NAMALWA (cell line): ENCODE measurements at places on chromosomes 2 and 18.

DNA sequence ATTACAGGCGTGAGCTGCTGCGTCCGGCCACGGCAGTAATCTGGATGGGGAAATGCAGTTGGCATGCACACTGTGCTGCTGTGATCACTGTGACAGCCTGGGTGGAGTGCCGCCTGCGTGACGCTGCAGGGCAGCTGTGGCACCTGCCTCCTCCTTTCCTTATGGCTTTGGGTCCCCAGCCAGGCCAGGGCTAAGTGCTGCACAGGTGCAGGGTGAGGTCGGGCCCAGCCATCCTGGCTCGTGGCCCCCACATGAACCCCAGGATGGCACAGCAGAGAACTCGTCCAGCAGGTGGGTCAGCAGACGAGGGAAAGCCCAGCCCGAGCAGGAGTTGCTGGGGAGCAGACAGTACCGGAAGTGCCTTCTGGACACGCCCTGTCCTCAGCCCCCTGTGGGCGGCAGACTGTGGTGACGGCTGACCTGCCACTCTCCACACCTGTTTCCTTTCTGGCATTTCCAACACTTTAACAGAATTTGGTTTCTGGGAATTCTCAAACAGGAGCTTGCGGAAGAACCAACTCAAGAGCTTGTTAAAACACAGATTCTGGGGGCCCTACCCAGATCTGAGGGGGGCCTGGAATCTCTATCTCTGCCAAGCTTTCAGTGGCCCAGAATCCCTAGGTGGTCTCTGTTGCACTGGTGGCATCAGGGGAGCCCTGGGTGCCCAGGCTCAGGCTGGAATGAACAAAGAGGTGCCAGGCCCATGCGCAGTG, 16.9 kb downstream of the HS1BP3 start:
- DNase-seq: no peak

GRCh38 chr2:8588831-8589191, 93.0 kb upstream of the ID2 start:
- no peak for DNase-seq

DNA sequence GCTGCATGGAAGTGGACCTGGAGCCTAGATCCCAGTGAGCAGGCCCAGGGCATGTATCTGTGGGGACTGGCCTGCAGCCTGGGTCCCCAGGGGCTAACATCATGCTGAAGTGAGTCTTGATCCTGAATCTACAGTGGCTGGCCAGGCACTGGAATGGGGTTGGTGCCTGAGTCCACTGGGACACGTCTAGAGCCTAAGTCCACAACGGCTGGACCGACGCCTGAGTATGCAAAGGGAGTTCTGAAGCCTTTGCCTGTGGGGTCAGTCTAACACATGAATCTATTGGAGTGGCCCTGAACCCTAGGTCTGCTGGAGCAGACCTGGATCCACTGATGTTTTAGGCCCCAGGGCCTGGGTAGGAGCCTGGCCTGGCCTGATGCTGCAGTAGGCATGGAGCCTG, 665.5 kb downstream of the DCDC2C start:
- no peak for DNase-seq

DNA sequence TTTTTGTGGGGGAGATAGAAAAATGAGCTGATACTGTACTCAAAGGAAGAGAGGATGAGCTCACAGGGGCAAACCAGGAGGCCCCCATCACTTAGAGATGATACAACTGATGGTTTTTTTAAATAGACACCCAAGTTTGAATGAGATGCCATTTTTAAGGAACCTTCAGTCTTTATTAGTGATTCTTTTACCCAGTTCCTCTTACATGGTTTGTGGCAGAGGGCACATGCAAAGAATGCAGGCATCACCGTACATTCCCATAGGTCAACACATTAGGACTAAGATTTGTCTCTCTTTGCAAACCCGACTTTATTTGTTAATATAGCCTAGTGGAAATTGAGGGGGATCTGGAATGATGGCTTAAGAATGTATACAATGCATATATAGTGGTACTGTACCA, 250.9 kb downstream of the ASXL3 start:
- no peak for DNase-seq

DNA sequence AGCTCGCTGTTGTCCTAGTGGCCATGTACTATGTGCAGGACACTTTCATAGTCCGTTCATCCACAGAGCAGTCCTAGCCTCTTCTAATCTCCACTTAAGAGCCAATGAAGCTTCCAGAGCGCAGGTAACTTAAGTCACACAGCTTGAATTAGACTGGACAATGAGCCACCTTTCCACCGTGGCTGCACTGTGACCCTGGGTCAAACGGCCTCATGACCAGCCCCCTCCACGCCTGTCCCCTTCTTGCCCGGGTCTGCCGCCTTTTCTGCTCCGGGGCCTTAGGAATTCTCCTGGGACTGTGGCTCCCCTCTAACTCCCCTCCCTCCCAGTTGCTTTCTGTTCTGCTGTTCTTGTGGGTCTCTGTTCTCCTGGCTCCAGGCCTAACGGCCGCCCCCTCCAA, 8.4 kb upstream of the PRKCE start:
- no peak for DNase-seq

GRCh38 chr18:36653141-36653869, 175.5 kb downstream of the TPGS2 start:
- no peak for DNase-seq

- no peak for DNase-seq
Measured at GRCh38 chr2:156345582-156345981, 13.1 kb upstream of the NR4A2 start.

DNA sequence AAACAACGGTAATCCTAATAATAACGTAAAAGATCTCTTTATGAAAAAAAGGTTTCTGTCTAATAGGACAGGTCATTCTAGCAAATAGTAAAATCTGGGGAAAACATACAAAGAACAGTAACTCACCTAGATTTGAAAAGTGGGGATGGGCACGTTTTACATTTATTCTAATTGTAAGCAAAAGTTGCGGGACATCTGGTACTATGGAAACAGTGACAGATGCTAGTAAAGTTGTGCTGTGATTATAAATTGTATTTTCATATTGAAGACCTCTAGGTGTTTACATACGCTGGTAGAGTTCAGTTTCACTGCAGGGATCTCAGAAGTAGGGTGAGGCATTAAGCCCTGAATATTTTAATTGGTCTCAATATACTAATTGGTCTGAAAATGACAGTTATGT, 422.5 kb downstream of the DPP10 start:
- DNase-seq: no peak

- DNase-seq: no peak
Measured at GRCh38 chr18:44061438-44061837, 619.2 kb upstream of the SETBP1 start.

DNA sequence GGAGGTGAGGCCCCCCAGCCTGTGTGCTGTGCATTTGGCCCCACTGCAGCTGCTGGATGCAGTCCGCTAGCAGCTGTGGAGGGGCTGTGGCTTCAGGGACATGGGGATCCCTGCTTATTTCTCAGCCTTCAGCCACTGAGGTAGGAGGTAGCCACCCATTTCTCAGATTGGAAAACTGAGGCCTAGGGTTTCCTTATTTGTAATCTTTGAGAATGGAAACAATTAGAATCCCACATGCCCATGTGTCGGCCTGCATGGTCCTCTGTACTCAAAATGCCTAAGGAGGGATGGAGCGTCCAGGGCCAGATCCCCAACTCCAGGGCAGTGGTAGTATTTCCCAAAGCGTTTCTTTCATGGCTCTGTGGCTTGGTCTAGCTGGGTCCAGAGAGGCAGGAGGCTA, 42.1 kb downstream of the TOGARAM2 start:
- DNase-seq: no peak

- DNase-seq: no peak
Measured at GRCh38 chr2:121902171-121902591, 146.7 kb downstream of the TSN start.

DNA sequence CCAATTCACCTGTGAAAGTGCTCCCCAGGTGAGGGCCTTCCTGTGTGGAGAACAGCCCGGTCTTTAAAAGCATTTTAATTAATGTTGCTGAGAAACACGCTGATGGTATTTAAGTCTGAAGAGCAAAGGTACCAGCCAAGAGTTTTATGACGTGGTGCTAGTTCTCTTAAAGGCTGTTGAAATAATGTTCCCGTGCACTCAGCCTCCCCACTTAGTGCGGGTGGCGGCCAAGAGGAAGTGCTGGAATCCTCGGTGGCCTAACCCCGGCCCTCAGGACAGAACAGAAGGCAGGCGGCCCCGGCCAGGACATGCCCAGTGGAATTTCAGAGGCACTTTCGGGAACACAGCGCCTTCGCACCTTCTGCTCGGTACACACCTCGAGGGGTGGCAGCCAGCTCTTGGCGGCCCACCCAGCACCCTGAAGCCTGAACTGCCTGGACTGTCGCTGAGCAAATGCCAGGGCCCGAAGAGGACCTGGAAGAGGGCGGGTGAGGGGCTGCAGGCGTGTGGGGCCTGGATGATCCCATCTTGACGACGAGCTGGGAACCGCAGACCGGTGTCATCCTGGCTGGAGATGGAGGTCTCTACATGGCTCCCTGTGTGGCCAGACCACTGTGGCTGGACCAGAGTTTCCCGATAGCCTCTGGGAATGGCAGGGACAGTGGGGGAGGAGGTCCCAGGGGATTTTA, 142.9 kb downstream of the ASB1 start:
- DNase-seq: no peak

DNA sequence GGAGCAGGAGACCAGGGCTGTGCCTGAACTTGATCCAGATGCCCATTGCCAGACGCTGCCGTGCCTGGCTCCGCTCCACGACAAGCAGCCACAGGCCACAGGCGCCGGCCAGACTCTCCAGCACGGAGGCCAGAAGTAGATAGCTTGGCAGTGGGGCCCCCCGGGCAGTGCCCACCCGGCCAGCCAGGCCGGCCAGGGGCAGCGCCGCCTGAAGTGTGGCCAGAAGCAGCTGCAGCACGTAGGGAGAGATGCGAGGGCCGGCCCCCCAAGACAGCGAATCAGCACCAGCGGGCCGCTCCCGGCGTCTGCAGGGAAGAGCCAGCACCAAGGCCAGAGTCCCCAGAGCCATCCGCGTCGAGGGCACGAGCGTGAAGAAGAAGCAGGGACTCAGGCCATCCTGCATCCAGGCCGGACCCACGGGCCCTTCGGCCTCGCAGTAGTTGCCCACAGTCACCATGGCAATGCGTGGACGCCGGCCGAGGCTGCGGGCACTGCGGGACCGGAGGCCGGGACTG, 484 bp downstream of the ABCB6 start:
- no peak for DNase-seq

GRCh38 chr2:68723181-68723580, 11.4 kb upstream of the ARHGAP25 start:
- no peak for DNase-seq

DNA sequence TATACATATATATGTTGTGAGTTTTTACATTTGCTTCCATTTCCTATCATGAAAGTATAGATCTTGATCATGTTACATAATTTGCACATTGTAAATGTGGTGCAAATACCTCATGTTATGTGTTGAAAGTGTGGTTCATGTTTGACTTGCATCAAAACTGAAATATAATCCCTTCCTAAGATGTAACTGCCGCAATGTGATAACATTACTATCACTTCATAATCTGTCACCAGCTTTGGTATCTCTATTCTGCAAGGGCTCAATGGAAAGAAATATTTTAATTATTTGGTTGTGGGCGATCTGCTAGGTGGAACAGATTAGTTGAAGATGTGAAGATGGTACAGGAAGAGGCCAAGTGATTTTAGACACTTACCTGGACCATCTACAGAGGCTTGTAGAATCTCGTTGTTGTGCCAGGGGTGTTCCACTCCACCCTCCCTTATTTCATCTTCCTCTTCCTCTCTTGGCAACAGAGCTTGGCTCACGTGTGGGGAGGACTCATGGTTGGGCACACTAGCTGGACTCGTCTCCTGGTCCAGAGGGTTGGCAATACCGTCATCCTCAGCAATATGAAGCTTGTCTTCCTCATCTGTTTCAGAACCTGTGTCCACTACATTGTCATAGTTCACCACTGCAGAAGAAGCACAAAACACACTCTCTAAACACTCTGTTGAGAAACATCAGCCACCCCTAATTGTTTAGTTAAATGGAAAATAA, 90.4 kb downstream of the ZEB2 start:
- DNase-seq: no peak

DNA sequence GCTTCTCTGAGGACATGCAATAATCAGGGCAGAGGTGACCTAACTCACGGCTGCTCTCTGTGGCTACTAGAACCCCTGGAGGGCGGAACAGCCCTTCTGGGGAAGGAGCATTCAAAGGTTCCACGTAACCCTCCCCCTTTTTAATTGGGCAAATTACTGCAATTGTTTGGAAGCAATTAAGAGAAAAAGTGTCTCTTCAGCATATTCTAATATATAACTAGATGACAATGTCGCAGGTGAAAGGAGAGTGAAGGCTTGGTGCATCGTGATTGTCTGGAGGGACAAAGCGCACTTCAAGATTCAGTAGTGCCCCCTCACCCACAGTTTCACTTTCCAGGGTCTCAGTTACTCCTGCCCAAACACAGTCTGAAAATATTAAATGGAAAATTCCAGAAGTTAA, 720.8 kb downstream of the DCDC2C start:
- DNase-seq: no peak

DNA sequence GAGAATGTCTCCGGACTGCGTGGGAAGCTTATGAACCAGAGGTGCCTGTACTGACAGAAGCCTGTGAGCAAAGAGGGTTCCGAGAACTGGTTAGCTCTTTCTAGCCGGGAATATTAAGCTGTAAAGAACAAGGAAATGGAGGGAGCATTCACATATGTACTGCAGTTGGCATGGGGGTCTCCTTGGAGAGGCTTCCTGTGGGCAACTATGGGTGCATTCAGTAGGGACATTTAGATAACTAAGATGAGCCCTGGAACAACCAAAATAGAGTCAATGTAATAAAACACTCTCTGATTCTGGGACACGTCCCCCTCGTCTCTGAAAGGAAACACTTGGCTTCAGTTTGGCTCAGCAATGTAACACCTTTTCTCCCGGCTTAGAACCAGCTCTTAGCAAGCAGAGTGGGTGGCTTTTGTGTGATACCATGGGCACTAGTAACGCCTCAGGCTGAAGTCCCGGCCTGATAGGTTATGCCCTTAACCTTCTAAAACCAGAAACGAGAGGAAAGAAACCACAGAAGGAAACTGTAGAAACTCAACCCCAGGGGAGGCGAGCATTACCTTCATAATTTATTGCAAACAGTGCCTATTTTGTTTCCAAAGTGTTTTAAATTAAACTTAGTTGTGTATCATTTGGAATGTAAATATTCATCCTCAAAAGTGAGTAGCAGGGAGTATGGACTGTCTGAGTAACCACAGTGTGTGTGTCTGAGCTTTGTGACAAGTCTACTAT, 48.8 kb upstream of the LPIN2 start:
- DNase-seq: no peak

- DNase-seq: no peak
Measured at GRCh38 chr2:157420771-157421323, 23.0 kb downstream of the CYTIP start.

DNA sequence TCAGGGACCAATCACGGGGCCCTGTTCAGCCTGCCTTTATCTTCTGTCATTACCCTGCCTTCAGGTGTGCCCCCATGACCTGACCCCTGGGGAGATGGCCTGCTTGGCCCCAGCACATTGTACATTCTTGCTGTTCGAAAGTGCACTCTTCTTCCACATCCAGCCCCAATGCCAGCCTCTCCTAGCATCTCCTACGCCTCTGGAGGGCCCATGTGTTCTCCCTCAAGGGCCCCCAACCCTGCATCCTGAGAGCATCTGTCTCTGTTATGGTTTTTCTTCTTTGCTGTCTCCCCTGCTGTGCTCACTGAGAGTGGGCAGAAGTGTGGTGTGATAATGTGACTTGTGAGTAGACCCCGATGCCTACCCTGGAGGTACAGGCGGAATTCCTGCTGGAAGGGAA, 41.5 kb upstream of the OTOS start:
- no peak for DNase-seq
